Uterus (tissue), 4 donors: ENCODE measurements at places on chromosomes 11 and 22.

GRCh38 chr22:36155702-36156101 lies 4.9 kb downstream of the APOL3 start:
- peak; percentile 77 for DNase-seq

GRCh38 chr22:40401532-40401931 lies 31.1 kb downstream of the SGSM3 start:
- DNase-seq, result no peak

GRCh38 chr11:85709941-85710702 lies 24.1 kb upstream of the CCDC89 start:
- DNase-seq, result no peak

- no peak for DNase-seq
Observed at GRCh38 chr11:65291613-65292012, 23.1 kb upstream of the CDC42EP2 start.

GRCh38 chr22:18119409-18120110 lies 9.0 kb downstream of the TUBA8 start:
- no peak for DNase-seq

GRCh38 chr11:130601141-130601540 lies 152.7 kb downstream of the ADAMTS15 start:
- DNase-seq, result peak; percentile 77

GRCh38 chr11:1303126-1303821 lies 6.2 kb downstream of the TOLLIP start:
- DNase-seq, result peak; percentile 14

- no peak for DNase-seq
Observed at GRCh38 chr11:96188243-96189006, 154.6 kb downstream of the MAML2 start.

GRCh38 chr11:65386307-65387140 lies at the start of gene FRMD8:
Gene FRMD8, plus strand, starts transcription at chr11:65386637. Its CDS starts 400 bp downstream, at chr11:65387037.
- peak; percentile 93 for DNase-seq

- DNase-seq, result no peak
Observed at GRCh38 chr11:44752713-44753112, 26.0 kb downstream of the TSPAN18 start.

GRCh38 chr11:68136866-68137265 lies 15.7 kb upstream of the CHKA start:
- no peak for DNase-seq

DNA sequence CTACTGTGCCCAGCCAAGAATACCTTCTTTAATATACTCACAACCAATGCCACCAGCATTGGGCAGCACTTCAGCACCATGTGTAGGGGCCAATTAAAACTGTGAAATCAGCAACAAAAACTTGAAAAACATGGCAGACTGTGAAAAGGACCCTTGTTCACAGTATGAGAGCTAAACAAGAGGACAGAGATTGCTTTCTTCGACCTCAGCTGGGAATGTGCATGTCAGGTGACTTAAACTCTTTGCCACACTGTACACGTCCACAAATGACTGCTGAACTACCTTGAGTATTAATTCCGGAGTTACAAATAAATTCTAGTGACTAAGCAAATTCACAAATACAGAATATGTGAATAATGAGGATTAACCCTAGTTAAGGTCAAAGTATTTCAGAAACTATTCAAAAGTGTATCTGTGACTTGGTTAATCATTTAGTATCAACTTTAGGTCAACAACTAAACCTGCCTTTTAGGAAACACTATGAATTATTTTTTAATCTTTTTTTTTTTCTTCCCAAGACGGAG lies 33.0 kb downstream of the DDX6 start:
- DNase-seq, result no peak

- DNase-seq, result no peak
Observed at GRCh38 chr11:75170516-75171201, 19.8 kb downstream of the SLCO2B1 start.

GRCh38 chr11:24747275-24748251 lies 250.7 kb downstream of the LUZP2 start:
- DNase-seq, result no peak

- peak; percentile 47 for DNase-seq
Observed at GRCh38 chr11:83007909-83008580, 63.7 kb downstream of the RAB30 start.

GRCh38 chr22:16960884-16961249 lies 47.2 kb downstream of the GAB4 start:
- DNase-seq, result no peak

- DNase-seq, result no peak
Observed at GRCh38 chr11:131099746-131100145, 183.5 kb upstream of the SNX19 start.

- DNase-seq, result no peak
Observed at GRCh38 chr22:23533328-23533762, 46.7 kb downstream of the IGLL1 start.

DNA sequence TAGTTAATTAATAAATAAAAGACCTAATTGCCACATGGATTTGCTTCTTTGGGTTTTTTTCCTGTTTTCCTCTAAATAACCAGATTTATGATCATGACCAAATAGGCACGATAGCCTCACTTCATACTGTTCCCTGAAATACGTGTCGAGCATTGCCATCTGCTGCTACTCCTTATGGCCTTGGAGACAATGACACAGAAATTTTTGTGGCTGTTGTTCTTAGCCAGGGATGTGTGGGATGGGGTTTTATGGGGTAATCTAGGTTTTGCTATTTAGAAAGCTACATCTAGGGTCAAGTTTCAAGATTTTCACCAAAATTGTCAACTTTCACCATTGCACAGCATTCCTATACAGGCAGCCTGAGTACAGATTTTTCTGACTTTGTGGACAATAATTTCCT lies 145.2 kb downstream of the DBX1 start:
- DNase-seq, result no peak

DNA sequence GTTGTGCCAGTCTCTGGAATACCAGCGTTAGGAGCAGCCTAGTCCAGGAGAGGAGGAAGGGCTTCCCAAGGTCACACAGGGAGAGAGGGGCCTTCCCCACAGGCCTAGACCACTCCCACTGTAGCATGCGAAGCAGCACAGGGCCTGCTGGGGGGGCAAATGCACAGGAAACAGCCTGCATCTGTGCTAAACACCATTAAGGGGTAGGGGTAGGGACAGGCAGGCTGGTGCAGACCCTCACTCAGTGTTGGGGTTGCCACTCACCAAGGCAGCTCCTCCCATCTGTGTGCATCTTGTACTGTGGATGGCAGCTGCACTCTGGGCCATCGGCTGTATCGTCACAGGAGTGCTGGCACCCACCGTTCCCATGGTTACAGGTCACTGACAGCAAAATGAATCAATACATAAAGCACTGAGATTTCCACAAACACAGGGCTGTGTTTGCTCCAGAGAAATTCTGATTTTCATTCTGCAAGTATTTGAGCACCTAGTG lies 24.9 kb downstream of the SCUBE2 start:
- DNase-seq, result no peak

- no peak for DNase-seq
Observed at GRCh38 chr11:47466201-47466600, 17.3 kb upstream of the RAPSN start.

DNA sequence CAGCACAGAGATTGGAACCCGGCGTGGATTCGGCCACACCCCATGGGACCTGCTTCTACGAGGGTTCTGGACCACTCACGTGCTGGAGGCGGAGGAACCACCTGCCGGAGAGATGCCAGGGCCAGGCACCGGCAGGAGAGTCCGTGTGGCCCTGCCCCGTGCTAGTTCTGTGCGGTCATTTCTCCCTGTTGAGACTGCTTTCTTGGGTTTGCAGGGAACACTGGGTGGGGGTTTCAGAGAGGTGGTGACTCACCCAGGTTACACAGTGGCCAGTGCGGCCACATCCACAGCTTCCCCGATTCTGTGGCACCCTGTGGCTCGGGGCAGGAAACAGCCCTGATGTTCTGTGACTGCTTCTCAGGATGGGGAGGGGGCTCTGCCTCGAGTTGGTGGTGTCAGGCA lies 3.6 kb upstream of the PHLDA2 start:
- DNase-seq, result no peak

DNA sequence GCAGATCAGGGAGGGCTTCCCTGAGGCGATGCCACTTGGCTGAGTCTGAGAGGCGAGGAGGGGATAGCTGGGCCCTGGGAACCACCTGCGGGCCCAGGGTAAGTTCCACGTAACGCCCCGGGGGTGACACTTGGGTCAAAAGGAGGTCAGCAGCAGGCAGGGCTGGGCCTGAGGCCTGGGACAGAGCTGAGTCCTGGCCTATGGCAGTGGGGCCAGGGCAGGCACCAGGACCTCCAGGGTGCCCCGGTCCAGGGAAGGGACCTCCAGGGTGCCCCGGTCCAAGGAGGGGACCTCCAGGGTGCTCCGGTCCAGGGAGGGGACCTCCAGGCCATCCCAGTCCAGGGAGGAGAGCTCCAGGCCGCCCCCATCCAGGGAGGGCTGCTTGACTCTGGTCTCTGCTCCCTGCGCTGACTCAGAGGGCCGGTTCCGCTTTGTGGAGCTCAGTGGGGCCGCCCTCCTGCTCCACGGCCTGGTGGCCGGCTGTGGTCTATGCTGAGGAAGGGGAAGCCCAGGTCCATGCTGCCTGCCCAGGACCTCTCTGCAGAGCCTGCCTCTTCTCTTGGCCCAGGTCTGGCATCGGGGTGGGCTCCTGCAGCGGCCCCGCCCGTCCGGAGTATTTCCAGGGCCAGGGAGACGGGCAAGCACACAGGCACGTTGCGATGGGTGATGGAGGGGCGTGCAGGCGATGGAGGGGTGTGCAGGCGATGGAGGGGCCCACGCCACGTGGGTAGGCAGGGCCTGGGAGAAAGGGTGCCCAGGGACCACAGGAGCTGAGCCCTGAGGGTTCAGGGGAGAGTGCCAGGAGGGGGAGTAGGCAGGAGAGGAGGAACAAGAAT lies 19.5 kb upstream of the WNT7B start:
- peak; percentile 51 for DNase-seq
